Thymus (tissue), 14 donors: ENCODE measurements at places on chromosomes 2 and 18.

DNA sequence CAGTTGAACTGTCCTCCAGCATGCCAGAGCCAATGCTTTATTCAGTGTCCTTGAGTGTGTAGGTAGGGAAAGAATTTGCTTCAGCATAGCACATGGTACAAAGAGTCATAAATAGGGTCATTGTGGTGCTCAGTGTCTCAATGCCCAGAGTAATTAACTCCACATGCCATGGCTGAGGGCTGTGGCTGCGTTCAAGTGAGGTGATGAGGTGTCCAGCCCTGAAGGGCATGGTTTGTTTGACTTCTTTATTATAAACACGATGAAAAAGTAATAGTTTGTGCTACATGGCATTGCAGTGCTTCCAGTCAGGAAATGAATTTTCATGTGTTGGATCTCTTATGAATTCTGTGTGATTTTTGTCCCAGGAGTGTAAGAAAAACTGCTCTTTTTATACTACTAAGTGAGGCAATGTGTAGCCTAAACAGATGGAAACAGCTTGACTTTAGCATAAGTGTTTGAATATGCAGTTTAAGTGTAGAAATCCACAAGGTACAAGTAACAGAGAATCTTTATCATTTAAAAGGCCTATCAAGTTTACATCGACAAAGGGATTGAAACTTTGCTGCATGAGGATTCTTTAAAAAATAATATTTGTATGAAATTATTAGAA, 507.9 kb upstream of the CDH2 start:
- DNase-seq = no peak

- DNase-seq = no peak
Measured at GRCh38 chr2:53498210-53498609, 269.4 kb upstream of the CHAC2 start.

- no peak for DNase-seq
Measured at GRCh38 chr2:185279999-185280398, 458.6 kb upstream of the FSIP2 start.

DNA sequence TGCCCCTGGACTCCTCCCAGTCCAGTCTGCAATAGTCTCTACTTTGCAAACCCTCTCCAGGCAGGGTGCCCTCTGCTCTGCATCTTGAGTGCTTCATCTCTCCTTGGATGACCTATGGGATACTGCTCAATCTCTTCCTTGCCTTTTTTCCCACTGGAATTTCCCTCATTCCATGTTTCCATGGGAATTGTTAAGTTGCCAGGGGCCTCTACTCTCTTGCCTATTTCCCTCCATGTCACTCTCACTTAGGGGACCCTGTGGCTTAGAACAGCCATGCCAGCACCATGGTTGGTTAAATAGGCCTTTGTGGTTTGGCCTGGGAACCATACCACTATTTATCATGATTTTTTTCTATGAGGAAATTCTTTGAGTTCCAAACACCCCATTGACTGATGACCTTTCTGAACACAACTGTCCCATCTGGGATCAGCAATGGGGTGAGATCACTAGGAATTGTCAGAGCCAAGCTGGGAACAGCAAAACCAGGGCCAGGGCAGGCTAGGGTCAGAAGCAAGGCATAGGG, 91.4 kb upstream of the RBMS1 start:
- DNase-seq = no peak

- no peak for DNase-seq
Measured at GRCh38 chr18:7980136-7980535, 413.0 kb downstream of the PTPRM start.

- peak; percentile 4 for DNase-seq
Measured at GRCh38 chr2:104412384-104412783, 441.5 kb upstream of the POU3F3 start.

GRCh38 chr2:171081649-171082111, 79.0 kb downstream of the TLK1 start:
- no peak for DNase-seq
